ENCODE measurements at places on chromosomes 5 and 9.

DNA sequence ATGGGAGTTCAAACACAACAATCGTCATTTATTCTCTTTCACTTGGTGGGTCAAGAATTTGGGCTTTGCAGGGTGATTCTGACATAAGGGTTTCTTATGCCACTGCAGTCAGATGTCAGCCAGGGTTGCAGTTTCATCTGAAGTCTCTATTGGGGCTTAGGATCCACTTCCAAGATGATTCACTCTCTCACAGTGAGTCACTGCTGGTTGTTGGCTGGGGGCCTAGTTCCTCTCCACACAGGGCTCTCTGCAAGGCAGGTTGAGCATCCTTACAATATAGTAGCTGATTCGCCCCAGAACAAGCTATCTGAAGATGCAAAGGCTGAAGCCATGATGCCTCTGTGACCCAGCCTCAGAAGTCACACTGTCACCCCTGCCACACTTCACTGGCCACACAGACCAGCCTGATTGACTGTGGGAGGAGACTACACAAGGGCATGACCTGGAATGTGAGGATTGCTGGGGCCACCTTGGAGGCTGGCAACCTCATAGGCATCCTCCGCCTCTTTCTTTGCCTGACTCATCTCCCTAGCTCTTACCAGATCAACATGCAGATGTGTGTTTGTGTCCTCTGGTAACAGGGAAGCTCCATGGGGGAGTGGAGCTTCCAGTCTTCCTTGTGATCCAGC is 4.5 kb upstream of the CARD19 start:
- peak; percentile 91 for DNase-seq

DNA sequence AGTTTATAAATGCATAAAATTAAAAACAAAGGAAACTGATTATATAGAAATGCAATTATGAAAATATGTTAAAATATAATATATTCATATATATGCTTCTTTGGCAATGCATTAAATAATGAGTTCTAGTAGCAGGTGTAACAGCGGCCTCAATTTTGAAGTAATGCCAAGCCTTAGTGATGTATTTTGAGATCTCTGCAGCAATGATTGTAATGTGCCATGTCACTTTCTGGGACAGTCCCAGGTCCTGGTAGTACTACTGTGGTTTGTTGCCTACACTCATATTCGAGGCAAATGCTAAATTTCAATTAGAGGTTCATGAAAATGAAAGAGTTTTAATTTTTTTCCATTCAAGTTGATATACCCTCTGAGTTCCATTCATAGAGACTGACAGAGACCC is 75.8 kb upstream of the ORM1 start:
- no peak for DNase-seq

DNA sequence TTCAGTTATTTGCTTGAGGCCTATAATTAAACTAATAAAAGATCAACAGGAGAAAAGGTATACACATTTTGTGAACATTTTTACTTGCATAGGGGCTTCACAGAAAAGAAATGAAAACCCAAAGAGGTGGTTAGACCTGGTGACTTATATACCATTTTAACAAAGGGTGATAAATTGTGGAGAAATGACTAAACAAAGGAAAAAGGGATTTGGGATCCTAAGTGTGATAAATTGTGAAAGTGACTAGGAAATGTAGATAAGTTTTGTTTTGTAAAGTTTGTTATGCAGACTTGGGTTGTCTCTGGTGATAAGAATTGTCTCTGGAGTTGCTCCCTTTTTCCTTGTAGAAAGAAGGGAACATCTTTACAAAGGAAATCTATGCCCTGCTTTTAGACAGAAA is 86.1 kb upstream of the ZNF608 start:
- no peak for DNase-seq

DNA sequence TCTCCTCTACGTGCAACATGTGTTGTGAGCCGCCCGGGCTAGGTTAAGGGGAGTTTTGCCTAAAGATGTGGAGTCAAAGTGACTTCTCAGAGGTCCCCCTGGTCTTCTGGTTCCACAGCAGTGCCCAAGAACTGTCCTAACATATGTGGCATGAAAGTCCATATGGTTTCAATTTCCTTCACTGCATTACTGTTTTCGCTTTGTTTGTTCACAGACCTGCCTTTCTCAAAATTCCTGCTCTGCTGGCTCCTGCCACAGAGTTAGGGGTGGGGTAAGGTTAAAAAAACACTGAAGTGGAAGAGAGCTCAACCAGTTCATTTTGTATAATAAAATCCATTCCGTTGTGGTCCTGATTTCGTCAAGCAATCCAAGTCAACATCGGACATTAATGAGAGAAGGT is 289.4 kb downstream of the DMAC1 start:
- no peak for DNase-seq

- no peak for DNase-seq
Observed at GRCh38 chr5:91998774-91999173, 615.7 kb upstream of the ARRDC3 start.

- DNase-seq: no peak
Observed at GRCh38 chr9:5072871-5073270, 87.8 kb downstream of the JAK2 start.

DNA sequence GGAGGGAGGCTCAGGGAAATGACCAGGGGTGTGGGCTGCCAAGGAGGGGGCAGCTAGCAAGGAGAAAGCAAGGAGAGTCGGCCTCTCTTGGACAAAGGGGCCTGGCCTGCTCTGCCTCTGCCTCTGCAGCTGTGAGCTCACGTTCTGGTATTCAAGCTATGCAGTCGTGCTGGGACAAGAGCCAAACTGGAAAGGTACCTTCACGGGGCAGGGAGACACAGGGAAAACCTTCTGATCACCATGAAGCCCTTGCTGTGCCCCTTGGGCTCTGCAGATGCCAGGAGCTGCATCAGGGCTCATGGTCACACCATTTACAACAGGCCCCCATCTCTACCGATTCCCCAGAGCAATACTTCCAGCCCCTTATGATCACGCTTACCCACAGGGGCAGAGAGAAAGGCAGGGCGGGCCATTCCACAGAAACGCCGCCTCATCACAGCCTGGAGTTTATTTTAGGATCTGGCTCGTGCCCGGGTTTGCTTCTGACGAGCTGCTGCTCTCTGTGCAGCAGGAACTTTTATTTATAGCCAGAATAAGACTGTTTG is 63.2 kb downstream of the PRRT1B start:
- peak; percentile 91 for DNase-seq

GRCh38 chr9:71984403-71984802 is 73.0 kb downstream of the C9orf85 start:
- DNase-seq: peak; percentile 51

- no peak for DNase-seq
Observed at GRCh38 chr5:133681896-133682295, 69.6 kb upstream of the FSTL4 start.

DNA sequence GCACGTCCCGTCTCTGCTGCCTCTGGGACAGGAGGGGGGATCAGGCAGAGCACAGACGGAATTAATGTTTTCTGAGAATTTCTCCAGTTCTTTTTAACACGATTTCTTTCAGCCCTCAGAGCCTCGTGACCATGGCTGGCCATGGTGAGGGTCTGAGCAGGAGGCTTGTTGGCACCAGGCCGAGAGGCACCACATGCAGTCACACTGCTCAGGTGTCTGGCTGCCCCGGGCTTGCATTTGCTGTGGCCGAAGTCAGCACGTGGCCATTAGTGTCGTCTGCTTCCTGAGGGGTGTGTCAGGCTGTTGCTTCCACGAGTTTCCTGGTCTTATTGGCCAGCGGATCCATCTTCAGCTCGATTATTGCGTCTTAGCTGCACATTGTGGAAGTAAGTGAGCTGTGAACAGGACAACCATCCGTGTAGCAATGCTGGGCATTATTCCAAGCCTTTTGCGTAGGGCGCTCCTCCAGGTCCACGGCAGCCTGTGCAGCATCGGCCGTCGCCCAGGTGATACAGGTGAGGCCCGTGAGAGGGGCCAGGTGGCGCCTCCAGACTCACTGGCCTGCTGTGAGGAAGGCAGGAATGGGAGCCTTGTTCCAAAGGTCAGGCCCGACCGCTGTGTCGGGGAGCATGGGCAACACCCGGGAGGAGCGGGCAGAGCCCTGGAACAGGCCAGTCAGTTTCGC is 114.2 kb upstream of the CACNA1B start:
- no peak for DNase-seq

- DNase-seq: no peak
Observed at GRCh38 chr5:115392611-115393010, 96.2 kb upstream of the CCDC112 start.

DNA sequence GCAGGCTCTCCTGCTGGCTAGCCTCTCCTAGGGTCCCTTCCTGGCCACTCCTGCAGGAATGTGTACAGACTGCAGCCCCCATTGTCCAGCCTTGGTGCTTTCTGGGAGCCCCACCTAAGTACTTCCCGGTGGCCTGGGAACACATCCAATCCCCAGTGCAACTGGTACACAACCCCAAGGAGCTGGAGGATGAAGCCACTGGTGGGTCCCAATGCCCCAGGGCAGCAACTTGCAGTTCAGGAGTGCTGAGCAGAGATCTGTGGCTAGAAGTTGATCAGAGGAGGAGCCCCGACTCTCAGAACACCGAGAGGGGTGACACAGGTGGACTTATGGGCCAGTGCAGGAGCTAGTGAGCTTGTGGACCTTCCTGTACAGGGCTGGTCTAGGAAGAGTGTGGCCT is 1093.7 kb upstream of the ACO1 start:
- no peak for DNase-seq

DNA sequence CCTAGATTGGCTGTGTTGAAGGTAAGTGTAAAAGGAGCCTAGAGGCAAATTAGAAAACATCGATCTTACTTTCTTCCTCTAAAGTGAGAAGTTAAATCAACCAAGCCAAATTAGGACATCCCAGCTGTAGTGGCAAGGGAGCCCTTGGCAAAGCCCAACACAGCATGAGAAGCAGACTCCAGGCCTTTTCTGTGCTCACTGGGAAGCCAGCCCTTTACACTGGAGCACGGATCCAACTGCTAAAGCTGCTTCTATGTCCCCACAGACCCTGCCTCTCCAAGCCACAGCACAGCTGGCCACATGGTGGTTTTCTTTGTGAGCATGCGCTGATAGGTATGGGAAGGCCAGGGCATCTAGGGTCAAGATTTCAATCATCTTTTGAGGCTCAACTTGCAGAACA is 94.1 kb downstream of the APBA1 start:
- DNase-seq: no peak

GRCh38 chr9:136244122-136244968 is 1.3 kb downstream of the QSOX2 start:
- peak; percentile 21 for DNase-seq

DNA sequence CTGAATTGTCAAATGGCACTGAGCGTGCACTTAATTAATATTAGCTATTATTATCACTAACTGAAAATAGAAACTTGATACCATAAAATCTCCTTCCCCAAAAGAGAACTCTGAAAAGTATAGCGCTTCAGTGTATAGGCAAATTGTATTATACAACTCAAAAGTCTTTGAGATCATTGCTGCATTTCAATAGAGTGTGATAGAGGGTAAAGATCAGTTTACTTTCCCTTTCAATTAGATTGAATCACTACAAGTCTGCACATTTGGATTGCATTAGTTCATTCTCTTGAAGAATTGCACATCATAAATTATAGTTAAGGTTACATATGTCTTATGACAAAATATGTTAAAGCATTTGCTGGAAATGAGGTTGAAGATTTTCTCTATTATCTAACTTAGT is 13.4 kb upstream of the GRIN3A start:
- no peak for DNase-seq

- no peak for DNase-seq
Observed at GRCh38 chr5:100575815-100576214, 40.6 kb downstream of the FAM174A start.

DNA sequence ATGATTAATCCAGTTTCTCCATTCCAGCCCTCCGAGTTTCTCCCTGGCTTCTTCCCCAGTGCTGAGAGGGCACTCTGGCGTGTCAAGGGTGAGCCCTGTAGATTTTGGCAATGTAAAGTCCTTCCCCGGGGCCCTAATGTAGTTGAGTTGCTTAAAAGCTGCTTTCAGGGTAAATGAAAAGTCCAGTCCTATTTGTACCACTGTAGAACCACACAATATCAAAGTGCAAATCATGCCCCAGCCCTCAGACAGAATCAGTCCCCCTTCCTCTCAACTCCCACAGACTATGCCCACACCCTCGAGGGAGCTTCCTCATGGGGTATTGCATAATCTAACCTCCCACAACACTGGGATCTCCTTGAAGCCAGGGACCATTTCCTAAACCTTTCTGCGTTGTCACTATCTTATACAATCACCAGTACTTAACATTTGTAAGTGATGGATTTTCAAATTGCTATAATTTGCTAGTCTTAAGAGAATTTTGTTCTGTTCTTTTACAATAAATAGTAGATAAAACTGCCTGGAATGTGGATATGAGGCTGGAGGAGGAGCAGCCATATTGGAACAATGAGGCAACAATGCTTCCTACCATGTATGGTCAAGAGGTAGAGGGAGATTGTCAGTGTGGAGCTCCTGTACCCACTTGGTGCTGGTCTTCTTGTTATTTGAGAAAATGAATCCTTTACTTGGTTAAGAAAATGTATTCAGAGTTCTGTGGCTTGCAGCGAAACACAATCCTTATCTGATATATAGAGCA is 34.4 kb downstream of the ZNF366 start:
- DNase-seq: no peak
